Right forelimb (tissue), 1 donor: ENCODE measurements at places on chromosomes 11 and 22.

GRCh38 chr11:119373921-119374631 is 7.4 kb downstream of the USP2 start:
- peak; percentile 88 for DNase-seq

GRCh38 chr22:17171153-17172028 is 12.3 kb upstream of the HDHD5 start:
- peak; percentile 89 for DNase-seq

- no peak for DNase-seq
Observed at GRCh38 chr11:73753938-73754337, 6.9 kb downstream of the RAB6A start.

DNA sequence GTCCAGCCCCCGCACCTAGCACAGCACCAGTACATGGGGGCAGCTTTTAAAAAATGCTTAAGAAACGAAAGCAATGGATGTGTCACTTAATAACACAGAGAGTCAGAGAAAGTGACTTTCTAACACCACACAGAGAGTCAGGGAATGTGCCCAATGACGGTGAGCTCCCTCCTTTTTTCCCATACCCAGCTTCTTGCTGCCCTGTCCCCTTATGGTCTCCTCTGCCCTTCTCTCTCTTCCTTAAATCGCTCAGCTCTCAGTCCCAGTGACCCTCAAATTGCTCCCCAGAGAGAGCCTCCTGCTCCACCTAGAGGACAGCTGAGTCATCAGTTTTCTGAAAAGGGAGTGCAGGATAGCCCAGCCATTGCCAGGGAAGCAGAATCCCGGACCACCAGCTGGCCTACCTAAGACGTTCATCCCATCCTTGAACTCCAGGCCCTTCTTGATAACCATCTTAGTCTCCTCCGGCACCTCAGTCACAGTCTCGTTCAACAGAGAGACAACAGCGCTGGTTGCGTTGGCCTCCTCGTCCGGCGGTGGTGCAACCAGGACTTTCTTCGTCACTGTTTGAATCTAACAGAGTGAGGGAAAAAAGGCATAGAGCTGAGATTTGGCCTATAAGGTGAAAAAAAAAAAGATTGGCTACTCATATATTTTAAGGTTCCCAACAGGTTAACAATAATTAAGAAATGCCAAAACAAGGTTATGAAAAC is 113.5 kb downstream of the SLC1A2 start:
- DNase-seq, result no peak

DNA sequence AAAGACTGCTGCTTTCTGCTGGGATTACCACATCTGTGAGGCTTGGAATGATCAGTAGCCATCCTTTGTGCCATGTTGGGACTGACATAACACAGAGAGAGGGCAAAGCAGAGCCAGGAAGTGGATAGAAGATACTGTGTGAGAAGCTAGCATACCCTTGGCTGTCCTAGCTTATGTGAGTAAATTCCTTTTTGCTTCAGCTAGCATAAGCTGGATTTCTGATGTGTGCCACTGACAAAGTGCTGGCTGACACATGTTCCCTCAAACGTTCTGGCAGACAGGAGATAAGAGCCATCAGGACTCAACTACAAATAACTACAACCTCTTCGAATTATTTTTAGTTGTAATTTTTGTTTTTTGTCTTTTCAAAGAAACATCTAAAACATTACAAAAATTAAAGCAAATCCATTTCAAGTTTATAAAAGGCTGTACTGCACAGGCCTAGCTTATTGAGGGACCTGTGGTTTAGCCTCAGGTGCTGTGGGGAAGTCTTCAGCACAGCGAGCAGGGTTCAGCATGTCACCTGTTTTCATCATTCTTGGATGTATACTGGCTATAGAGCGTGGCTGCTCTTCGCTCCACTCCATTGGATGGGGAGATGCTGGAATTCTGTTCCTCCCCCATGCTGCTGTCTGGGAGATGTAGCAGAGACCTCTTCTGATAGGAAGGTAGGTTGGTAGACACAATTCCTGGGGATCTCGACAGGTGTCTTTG is 120.9 kb downstream of the SWAP70 start:
- DNase-seq, result no peak

- DNase-seq, result no peak
Observed at GRCh38 chr22:43720716-43721115, 91.4 kb downstream of the EFCAB6 start.

- no peak for DNase-seq
Observed at GRCh38 chr22:19488884-19489843, 9.4 kb downstream of the CDC45 start.

DNA sequence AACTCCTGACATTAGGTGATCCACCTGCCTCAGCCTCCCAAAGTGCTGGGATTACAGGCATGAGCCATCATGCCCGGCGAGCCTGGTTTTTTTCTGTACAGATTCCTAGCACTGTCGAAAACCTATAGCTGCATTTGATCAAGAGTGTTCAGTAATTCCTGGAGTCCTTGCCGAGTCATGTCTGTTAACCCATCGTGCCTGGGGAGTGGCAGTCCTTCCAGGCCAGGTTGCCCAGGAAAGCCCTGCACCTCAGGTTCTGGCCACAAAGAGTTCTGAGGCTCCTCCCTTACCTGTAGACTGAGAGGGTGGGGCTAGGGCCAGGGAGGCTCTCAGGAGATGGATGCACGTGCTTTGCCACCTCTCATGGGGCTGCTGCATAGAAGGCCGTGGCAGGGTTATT is 17.0 kb downstream of the YDJC start:
- DNase-seq, result no peak

GRCh38 chr22:37507731-37508130 is 11.5 kb downstream of the CARD10 start:
- DNase-seq, result no peak

- no peak for DNase-seq
Observed at GRCh38 chr11:105045676-105046296, 651 bp upstream of the CARD16 start.

DNA sequence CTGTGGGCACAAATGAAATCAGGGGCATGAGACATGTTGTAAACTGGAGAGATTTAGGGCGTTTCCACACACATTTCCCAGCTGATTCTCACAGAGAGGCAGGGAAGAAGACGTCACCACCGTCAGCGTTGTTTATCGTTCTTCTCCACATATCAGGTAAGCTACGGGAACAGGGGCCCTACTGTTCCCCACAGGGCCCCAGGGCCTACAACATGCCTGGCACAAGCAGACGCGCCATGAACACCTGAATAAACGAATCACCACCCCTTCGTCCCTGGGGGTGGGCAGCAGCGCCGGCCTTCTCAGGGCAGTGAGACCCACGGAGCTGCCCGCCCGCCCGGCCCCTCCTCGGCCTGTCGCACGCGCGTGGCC is 342 bp downstream of the EFCAB6 start:
- no peak for DNase-seq

- DNase-seq, result no peak
Observed at GRCh38 chr11:87092567-87092966, 54.8 kb downstream of the TMEM135 start.

GRCh38 chr11:28963187-28963586 is 855.0 kb downstream of the METTL15 start:
- no peak for DNase-seq

DNA sequence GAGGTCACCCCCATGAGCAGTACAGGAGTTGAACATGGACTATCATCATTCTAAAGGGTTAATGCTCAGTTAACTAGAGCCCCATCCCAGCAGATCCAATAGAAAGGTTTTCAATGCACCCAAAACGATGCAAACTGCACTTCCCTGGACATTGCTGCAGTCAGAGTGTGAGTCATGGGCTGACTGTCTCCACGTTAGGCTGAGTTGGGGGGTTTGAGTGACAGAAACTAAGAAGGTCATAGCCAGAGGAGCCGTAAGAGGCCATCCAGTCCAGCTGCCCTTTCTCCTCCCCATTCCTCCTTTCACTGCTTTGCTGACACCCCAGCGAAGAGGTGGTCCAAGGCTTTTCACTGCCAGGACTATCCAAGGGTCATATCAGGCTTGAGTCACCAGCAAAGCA is 10.5 kb upstream of the OR2AT4 start:
- no peak for DNase-seq

DNA sequence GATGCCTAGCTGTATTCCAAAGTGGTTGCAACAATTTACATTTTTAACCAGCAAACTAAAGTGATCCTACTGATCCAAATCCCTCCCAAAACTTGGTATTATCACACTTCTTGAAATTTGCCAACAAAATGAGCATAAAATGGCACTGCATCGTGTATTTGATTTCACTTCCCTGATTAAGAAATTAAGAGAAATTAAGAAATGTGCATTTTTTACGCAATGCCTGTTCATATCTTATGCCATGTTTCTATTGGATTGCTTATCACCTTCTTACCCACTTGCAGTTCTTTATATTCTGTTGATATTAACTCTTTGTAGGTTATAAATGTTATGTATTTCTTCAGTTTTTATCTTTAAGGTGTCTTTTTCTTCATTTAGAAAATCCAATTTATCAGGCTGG is 80.6 kb downstream of the DENND5A start:
- DNase-seq, result no peak
